T-helper 17 cell (primary cell): ENCODE measurements at places on chromosomes 1 and 21.

DNA sequence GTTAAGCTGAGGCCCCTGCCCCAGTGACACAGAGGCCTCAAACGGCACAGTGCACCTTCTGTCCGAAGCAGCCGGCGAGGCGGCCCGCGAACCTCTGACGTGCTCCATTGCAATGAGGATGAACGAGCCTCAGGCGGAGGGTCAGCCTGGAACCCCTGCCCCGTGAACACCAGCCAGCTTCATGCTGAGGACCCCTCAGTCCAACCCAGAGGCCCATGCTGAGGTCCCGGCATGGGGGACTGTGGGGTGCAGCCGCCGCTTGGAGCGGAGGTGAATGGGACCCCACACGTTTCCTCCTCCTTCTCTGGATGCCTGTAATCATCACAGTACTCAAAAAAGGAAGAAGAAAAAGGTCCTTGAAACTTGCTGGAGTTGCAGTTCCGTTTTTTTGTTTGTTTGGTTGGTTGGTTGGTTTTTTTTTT, 62.1 kb downstream of the PRKCZ start:
- DNase-seq = no peak

GRCh38 chr1:44723064-44723463, 7.9 kb downstream of the RNU5D-1 start:
- DNase-seq = no peak

DNA sequence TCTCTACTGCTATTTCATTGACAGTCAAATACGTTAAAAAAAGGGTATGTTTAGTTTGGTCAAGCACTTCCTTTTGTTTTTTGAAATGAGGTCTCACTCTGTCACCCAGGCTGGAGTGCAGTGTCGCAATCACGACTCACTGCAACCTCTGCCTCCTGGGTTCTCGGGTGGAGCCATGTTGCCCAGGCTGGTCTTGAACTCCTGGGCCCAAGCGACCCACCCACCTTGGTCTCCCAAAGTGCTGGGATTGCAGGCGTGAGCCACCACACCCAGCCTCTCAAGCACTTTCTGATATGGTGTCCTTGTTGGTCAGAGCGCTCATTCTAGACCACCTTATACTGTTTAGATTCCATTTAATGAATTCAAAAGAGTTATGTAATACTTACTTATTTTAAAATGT, 20.9 kb upstream of the RHBDL2 start:
- DNase-seq = no peak

- no peak for DNase-seq
These were observed 27.6 kb upstream of the BCAS2 start for GRCh38 chr1:114609026-114609425.

GRCh38 chr1:24694380-24694843, 50.8 kb upstream of the CLIC4 start:
- DNase-seq = no peak
